OCI-M1 (cell line): ENCODE measurements at places on chromosomes 16 and 17.

DNA sequence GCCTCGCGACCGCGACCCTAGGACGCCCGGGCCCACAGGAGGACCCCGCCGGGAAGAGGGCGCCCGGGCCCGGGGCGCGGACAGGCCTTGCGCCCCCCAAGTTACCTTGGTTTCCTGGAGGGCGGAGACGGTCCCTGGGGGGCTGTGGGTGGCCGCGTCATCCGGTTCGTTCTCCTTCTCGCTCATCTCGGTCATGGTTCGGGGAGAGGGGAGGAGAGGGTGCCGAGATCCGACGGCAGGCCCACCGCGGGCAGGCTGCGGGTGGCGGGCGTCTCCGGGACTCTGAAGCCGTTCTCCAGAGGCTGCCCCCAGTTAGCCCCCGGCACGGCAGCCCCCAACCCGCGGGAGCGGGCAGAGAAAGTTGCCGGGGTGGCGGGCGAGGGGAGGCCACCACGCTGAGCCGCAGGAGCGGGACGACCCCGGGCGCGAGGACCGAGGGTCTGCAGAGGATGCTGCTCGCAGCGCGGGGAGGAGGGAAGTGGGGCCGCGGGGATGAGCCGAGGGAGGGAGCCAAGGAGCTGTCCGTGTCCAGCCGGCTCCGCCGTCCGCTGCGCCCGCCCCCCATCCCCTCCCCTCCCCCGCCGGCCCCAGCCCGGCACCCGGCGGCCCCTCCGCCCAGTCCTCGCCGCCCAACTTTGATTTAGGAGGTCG is at the start of gene STAC2:
Gene STAC2, minus strand, starts transcription at position 638 of the 651 bp plus-strand sequence. Its CDS starts 443 bp downstream, at position 195.
- DNase-seq: no peak

- DNase-seq: peak; percentile 99
These were observed 162.7 kb upstream of the CDC42EP4 start for GRCh38 chr17:73474370-73474988.

DNA sequence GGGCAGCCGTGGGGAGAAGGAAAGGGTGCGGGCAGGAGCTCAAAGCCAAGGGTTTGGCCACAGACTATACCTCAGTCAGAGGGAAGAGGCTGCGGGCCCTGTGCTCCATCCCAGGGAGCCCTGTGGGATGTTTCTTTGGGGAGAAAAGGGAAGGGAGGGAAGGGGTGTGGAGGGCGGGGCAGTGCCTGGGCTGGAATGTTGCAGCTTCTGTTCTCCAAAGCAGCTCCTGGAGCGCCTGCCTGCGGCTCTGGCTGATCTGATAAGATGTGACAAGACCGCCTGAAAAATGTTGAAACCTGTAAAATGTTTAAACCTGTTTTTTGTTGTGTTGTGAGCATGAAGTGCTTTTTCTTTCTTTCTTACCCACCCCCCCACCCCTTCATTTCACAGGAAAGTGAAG is 32.8 kb downstream of the WNT3 start:
- DNase-seq: no peak

- peak; percentile 44 for DNase-seq
These were observed 13.7 kb downstream of the KANSL1 start for GRCh38 chr17:46179375-46179999.

DNA sequence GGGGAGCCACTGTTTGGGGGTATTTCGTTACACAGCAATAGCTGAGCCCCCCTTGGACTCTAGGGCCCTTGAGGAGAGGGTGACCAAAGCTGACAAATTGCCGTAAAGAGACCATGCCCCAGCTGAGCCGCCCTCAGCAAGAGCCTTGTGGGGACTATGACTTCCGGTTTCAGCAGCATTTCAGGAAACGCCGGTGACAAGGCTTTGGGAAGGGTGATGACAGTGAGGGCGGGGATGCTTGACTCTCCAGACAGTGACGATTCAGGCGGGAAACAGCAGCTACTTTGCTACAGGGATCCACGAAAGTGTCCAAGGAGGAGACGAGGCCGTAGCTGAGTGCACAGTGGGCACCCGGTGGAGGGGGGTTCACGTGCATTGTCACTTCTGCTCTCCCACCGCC is 360.8 kb downstream of the C16orf95 start:
- DNase-seq: no peak

DNA sequence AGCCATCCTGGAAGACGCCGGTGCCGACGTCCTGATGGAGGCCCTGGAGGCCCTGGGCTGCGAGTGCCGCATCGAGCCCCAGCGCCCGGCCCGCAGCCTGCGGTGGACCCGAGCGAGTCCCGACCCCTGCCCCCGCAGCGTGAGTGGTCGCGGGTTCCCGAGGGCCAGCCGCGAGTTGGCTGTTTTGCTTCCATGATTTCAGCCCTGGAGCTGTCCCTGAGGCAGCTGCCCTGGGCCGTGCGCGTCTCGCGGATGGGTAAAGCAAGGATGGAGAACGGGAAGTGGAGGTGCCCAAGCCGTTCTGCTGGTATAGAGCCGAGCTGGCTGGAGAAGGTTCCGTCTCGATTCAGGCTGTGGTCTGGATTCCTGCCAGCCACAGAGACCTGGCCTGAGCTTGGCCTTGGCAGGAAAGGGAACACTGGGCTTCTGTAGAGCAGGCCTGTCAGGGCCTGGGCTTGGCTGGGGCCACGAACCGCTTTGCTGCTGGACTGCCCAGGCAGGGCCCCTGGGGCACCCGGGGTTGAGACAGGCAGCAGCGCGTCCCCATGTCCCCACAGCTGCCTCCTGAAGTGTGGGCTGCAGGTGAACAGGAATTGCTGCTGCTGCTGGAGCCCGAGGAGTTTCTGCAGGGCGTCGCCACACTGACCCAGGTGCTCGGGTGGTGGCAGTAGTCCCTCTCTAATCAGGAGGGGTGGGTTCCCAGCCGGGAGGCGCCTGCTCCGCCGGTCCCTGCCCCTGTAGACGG is 941 bp upstream of the MRPS34 start:
- DNase-seq: peak; percentile 52

DNA sequence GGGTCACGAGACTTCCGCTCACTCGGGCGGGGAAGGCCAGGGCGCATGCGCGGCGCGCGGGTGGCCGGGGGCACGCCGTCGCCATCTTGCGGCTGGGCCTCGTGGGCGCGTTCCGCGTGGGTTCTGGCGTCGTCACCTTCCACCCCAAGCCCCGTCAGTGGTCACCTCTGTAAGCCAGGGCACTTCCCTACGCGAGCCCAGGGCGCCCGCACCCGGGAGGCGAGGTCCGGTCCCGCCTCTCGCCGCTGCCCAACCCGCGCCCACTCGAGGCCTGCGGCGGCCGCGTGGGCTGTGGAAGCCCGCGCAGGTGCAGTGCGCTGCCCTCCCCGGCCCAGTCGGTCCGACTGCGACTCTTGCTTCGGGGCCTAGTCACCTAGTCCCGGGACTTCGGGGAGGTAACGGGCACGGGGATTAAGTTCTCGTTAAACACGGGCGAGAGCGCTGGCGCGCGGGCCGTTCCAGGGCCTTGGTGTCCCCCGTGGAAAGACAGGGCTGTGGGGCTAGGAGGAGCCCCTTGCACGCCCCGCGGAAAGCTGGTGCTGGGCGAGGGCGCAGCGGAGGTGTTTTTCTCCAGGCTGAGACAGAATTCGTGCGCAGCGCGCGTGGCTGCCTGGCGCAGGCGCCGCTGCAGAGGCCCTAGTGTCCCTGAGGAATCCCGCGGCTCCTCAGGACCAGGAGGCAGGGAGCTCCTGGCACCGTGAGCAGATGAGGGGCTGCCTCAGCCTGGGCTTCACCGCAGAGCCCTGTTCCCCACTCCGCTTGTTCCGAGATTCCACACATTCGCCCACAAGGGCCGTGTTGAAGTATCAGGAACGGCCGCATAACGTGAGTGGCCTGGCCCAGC is 472 bp upstream of the ARHGDIA start:
- peak; percentile 92 for DNase-seq

- no peak for DNase-seq
These were observed 313.1 kb upstream of the ERCC4 start for GRCh38 chr16:13606804-13607203.

GRCh38 chr16:4625560-4626159 is 1.0 kb downstream of the MGRN1 start:
- no peak for DNase-seq

DNA sequence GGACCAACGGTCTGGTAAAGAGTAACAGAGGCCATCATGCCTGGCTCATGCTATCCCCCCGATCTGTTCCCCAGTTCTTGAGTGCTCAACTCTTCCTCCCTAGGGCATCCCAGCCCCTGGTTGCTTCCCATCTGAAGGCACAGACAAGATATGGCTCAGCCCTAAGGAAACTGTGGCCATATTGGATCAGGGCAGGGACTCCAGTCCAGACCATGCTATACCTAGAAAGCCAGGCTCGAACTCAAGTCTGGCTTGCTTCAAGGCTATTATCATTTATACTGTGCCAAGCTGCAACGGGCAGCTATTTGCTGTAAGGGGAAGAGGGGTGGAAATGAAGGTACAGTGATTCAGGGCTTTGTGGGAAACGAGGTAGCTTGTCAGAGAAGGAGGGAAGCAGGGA is 2.8 kb downstream of the UBTF start:
- no peak for DNase-seq

GRCh38 chr16:26594666-26595065 is 472.1 kb upstream of the C16orf82 start:
- no peak for DNase-seq

- DNase-seq: no peak
These were observed 37.4 kb downstream of the ARSG start for GRCh38 chr17:68328676-68329075.

DNA sequence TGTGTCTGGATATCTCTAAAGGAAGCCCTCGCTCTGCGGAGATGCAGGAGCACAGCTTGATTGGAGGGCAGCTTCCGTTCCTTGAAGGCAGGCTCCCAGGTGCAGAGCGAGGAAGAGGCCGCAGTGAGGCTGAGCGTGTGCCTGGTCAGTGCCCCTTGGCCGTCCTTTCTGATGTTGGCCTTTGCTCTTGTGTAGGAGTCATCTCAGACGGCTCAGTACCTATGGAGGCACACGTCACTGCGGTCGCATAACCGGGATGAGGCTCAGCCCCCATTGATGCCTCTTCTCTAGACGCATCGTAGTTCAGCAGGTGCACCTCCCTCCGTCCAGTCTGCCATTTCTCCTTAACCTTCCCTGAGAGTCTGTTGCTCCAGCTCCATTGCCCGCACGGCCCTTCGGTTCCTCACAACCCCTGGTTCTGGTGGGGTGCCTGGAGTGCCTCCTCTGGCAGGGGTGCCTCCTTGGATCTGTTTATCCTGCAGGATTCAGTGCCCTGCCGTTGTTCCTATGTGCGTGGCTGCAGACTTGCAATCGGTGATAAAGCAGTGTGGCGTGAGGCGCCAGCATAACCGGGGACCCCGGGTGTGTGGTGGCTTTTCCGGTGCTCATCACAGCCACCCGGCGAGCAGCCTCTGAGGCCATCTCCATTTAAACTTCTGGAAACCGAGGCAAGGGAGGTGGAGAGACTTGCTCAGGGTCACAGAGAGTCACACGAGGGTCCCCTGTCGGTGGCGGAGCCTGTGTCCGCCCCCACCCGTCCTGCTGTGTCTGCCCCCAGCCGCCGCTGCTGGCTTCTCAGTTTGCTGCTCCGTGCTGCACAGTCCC is 188.8 kb upstream of the CHMP6 start:
- no peak for DNase-seq
